GM23248 (cell line): ENCODE measurements at places on chromosomes 1 and 21. TPM values are rescaled to one million over a fixed set of nuclear protein-coding genes. Genes with fewer than 3 reads are reported as not detected.

Gene RAB3B
- total RNA-seq: 65.3 and 67.3 TPM in 2 replicates

Gene ADAMTS4
- total RNA-seq: 5.9 and 9.8 TPM in 2 replicates

Gene ST6GALNAC3
- total RNA-seq: not detected in 2 replicates

Gene RABGGTB
- total RNA-seq: 75.0 and 75.9 TPM in 2 replicates

Gene RAVER2
- total RNA-seq: 2.4 and 5.1 TPM in 2 replicates

Gene RNU1-2
- total RNA-seq: under 0.01 TPM in 1 of 2 replicates, not detected in the other

Gene PDZK1
- total RNA-seq: 0.63 and 0.97 TPM in 2 replicates

Gene AK5
- total RNA-seq: 65.3 and 81.3 TPM in 2 replicates

Gene S100A16
- total RNA-seq: 495 and 615 TPM in 2 replicates

Gene ELOVL1
- total RNA-seq: 106 and 107 TPM in 2 replicates

Gene C1QC
- not detected in 2 replicates for total RNA-seq

Gene INSRR
- total RNA-seq: not detected in 2 replicates

Gene SLFNL1
- 0.11 TPM in 1 of 2 replicates, not detected in the other for total RNA-seq

Gene IL10
- total RNA-seq: not detected in 2 replicates

Gene TMPRSS3
- total RNA-seq: not detected in 2 replicates

Gene KLF17
- total RNA-seq: 0.11 and 0.13 TPM in 2 replicates

Gene COL9A2
- total RNA-seq: 0.89 and 2.8 TPM in 2 replicates

Gene C8B
- total RNA-seq: not detected in 2 replicates

Gene PHACTR4
- 3.0 and 5.2 TPM in 2 replicates for total RNA-seq

Gene DNAJC28
- total RNA-seq: 0.38 and 2.4 TPM in 2 replicates

Gene CD53
- not detected in 2 replicates for total RNA-seq

Gene MCOLN3
- 0.51 and 0.54 TPM in 2 replicates for total RNA-seq

Gene OR2T1
- total RNA-seq: not detected in 2 replicates

Gene SLC22A15
- 14.7 and 15.0 TPM in 2 replicates for total RNA-seq

Gene CCDC17
- total RNA-seq: 0.76 and 1.4 TPM in 2 replicates

Gene LAMC1
- 686 and 727 TPM in 2 replicates for total RNA-seq

Gene DMBX1
- not detected in 2 replicates for total RNA-seq

Gene LCE6A
- not detected in 2 replicates for total RNA-seq

Gene VWA5B1
- total RNA-seq: not detected in 2 replicates

Gene DMRTA2
- total RNA-seq: not detected in 2 replicates

Gene ZNF687
- 16.9 and 21.5 TPM in 2 replicates for total RNA-seq

Gene C1orf226
- total RNA-seq: under 0.01 and 0.13 TPM in 2 replicates

Gene CYP4Z1
- total RNA-seq: not detected in 2 replicates

Gene E2F2
- 1.1 and 1.2 TPM in 2 replicates for total RNA-seq

Gene PPIH
- 22.7 and 35.9 TPM in 2 replicates for total RNA-seq
